ENCODE measurements at places on chromosomes 16 and 17.
A peak's percentile ranks its signal among the peaks of the same experiment; 100 is the strongest.

DNA sequence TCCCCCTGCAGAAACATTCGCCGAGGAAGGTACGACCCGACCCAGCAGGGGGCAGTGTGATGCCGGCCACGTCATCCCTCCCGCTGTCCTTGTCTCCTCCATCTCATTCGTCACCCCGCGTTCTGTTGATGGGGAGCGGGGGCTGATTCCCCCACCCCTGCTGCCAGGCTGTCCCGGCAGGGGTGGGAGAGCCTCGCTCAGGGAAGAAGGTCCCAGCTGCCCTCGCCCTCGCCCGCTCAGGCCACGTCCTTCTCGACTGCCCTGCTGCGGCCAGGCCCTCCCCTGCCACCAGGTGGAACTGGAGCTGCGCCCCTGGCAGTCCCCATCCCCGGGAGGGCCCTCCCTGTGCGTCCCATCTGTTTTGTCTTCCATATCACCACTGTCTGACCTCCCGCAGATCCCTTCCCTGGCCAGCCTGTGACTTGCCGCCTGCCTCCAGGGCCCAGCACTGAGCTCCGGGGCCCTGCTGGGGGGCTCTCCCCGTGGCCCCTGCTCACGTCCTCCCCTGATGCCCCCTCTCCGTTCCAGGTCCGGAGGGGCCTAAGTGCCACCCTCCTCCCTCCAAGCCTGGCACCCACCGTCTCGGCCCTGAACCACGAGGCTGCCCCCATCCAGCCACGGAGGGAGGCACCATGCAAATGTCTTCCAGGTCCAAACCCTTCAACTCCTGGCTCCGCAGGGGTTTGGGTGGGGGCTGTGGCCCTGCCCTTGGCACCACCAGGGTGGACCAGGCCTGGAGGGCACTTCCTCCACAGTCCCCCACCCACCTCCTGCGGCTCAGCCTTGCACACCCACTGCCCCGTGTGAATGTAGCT lies 20.6 kb downstream of the ADAM11 start:
- DNase-seq, result peak; percentile 83

DNA sequence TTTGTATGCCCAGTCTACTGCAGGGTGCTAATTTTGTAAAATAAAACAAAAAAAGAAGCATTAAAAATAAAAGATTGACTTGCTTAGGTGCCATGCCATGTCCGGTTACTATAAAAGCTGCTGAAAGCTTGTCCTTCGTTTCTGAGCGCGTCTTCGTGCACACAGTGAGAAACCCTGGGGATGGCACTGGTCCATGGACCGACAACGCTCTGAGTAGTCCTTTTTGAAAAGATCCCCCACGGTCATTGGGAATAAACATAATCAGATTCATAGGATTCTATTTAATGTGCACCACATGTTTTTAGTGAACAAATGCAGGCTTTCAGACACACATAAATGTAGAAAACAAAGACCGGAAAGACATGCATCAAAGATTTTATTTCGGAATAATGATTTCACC lies 146.3 kb downstream of the XYLT1 start:
- no peak for DNase-seq

GRCh38 chr16:14286368-14287230 lies 215.5 kb downstream of the MRTFB start:
- DNase-seq, result no peak

DNA sequence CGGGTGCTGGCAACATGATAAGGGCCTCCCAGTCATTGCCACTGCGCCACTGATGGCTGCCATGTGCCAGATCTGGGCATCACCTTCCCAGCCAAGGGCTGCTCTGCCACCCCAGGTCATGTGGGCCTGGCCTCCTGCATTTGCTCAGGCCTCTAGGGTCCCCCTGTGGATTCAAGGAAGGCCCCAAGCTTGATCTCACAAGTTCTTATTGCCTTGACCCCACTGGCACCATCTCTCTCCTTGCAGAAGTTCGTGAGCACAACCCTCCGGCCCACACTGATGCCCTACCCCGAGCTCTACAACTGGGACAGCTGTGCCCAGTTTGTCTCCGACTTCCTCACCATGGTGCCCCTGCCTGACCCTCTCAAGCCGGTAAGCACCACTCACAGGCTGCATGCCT lies 5.3 kb downstream of the DRC7 start:
- DNase-seq, result no peak

- DNase-seq, result no peak
Observed at GRCh38 chr17:77729587-77729986, 228.9 kb upstream of the TNRC6C start.

DNA sequence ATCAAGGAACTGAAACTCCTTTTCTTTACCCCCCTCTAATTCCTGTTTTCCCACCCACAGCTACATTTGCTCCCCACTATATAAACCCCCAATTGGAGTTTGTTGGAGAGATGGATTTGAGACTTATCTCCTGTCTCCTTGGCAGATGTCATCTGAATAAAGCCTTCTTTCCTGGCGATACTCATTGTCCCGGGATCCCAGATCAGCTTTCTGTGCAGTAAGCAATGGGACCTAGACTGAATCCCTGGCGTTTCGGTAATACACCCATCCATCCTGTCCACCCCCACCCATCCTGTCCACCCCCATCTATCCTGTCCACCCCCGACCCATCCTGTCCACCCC lies 22.2 kb downstream of the QPRT start:
- DNase-seq, result no peak

DNA sequence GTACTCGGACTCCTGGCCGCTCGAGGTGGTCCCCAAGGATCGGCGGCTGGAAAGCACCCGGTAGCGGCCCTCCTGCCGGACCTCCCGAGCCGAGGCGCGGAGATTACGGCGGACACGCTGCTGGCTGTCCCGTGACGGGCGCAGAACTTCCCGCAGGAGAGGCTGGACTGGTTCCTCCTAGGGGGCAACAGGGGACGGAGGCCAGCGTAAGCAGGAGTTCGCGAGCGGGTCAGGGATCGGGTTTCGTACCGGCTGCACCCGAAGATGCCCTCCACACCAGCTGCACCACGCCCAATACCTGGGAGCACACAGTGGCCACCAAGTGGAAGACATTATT lies 341 bp downstream of the SLC7A6OS start:
- no peak for DNase-seq

DNA sequence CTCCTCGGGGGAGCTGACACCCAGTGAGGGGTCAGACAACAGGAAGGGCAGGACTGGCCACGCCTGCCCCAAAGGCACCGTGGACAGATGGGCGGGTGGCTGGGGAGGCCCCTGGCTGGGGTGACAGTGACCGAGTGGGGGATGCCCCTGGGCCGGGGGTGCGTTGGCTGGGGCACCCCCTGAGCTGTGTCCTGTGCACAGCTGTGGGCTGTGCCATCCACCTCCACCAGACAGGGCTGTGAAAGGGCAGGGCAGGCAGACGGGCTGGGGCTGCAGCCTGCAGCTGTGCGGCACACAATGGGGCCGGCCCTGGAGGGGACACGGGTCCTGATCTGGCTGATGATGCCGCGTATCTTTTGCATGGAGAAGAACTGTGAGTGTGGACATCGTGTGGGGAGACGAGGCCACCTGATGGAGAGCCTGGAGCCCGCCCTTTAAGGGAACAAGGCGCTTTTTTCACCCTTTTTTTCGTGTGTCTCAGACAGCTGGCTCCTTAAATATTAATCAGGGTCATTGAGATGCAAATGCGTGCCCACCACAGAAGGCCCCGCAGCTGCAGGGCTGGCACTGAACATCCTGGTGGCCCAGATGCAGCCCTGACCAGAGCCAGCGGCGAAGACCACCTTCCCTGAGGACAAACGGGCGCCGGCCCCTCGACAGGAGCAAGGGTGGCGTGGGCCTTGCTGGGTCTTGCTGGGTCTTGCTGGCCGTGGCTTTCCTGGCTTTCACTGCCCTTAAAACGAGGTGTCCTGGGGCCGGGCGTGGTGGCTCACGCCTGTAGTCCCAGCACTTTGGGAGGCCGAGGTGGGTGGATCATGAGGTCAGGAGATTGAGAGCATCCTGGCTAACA lies 42.4 kb upstream of the GNG13 start:
- no peak for DNase-seq

DNA sequence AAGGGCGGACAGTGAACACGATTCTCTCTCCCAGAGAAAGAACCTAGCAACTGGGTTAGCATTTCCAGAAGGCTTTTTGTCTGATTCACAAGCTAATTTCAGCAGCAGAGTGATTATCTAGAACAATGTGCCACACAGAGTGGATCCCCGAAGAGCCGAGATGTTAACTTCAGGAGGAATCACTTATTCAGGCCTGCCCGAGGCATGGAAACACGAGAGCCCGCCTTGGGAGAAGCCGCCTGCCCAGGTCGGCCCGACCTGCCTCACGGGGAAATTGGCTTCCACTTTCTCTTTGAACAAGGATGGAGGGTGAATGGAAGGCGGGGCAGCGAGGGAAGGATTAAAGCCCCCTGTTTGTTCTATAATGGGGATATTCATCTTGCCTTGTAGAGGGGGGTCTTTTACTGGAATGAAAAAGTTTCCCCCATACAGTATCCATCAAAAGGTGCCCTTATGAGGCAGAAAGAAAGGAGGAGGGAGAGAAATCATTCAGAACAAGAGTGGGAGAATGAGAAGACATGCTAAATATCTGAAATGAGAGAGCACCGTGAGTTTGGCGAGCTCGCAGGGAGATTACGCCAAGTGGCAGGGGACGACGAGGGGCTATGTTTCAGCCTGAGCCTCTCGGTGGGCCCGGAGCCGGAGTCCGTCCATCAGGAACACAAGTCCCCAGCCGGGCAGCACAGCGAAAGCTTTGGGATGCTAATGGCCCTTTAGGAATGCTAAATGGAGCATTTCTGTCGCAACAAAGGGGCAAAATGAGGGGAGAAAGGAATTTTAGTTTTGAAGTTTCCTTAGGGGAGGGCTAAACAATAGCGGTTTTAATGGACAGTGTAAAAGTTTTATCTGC lies 33.0 kb downstream of the NTN1 start:
- no peak for DNase-seq

DNA sequence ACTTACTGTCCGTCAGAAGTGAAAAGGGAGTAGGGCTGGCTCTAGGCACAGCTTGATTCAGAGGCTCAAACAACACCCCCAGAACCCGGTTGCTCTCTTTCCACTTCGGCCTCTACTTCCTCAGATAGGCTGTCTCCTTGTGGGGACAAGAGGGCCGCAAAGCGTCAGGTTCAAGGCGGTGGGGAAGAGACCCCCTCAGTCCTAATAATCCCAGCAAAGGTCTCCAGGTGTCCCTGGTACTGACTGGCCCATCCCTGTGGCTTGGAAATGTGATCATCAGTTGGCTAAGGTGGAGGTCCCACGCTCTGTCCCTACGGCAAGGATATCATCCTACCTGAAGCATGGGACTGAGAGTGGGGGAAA lies 26.0 kb downstream of the NGFR start:
- DNase-seq, result no peak

GRCh38 chr16:27334838-27335237 lies 21.1 kb downstream of the IL4R start:
- DNase-seq, result no peak

- DNase-seq, result no peak
Observed at GRCh38 chr17:80364091-80364691, 50.8 kb upstream of the ENDOV start.

GRCh38 chr16:27468941-27469531 lies 67.1 kb downstream of the IL21R start:
- DNase-seq, result no peak

DNA sequence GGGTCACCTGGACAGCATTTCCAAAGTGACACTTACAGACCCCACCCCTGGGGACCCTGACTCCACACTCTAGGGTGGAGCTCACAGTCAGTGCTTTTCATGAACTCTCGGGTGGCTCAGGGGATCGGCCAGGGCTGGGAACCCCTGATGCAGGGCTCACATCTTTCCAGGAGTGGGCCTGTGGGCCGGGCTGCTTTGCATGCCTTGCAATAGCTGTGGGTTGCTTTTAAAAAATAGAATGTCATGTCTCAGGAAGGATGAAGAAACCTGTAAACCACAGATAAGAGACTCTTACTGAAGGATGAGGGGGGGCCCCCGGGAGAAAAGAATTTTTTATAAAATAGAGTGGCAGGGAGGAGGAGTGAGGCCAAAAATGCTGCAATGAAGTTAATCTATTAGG lies 40.2 kb downstream of the RBFOX3 start:
- no peak for DNase-seq

DNA sequence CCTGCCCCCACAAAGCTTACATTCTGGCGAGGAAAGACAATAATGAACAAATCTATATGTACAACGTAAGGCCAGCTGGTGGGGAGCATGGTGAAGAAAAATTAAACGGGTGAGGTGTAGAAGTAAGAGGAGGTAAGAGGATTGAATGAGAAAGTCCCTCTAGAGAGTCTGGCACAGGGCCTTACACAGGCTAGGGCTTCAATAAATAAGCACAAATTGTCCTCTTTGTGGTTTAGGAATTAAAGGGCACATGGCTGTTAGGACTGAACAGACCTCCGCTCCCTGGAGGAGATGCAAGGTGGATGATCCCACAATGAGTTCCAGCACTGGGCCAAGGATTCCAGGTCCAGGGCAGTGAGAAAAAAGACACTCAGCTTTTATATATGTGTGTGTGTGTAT lies 43.1 kb upstream of the HAPSTR1 start:
- DNase-seq, result peak; percentile 28

GRCh38 chr17:78818932-78819331 lies 21.7 kb downstream of the USP36 start:
- DNase-seq, result no peak

DNA sequence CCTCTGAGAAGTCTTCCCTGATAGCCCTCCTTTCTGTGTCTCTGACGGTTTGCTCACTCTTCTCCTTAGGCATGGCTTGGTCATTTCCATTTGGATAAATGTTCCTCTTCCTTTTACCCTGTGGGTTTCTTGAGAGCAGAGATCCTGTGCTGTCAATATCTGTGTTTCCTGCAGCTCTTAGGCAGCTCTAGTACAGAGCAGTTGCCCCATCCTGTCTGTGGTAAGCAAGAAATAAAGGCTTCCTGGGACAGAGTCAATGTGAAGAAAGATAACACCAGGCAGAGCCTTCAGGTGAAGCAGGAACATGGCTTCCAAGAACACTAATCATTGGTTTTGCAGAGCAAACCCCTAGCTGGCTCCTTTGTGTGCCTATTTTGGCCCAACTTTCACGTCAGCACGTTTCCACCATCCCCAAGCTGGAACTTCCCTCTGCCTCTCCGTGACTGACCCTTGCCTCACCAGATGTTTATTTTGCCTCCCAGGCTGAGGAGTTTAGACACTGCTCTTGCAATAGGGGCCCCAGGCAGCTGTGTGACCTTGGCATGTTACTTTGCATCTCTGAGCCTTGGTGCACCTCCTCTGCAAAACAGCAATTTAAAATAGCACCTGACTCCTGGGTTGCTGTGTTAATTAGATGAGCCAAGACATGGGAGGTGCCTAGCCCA lies 49.6 kb upstream of the SIAH1 start:
- peak; percentile 37 for DNase-seq

DNA sequence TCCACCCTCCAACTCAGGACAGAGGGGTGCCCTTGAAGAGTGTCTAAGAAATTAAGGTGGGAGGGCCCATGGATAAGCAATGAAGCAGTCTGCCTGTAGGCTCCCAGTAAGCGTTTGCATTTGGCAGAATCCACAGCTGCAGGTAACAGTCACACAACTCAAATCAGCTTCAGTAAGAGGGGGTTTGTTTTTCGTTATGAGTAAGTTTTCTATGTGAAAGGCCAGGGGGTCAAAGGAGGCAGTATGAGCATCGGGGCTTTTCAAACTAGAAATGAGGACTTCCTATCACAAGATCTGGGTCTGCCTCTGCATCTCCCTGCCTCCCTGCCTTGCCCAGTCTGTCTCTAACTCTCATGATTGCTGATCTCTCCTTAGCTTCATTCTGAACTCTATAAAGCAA lies 128.1 kb upstream of the CCL2 start:
- DNase-seq, result no peak

Measured in EL (cell line).